ENCODE measurements at places on chromosomes 3 and 15.

DNA sequence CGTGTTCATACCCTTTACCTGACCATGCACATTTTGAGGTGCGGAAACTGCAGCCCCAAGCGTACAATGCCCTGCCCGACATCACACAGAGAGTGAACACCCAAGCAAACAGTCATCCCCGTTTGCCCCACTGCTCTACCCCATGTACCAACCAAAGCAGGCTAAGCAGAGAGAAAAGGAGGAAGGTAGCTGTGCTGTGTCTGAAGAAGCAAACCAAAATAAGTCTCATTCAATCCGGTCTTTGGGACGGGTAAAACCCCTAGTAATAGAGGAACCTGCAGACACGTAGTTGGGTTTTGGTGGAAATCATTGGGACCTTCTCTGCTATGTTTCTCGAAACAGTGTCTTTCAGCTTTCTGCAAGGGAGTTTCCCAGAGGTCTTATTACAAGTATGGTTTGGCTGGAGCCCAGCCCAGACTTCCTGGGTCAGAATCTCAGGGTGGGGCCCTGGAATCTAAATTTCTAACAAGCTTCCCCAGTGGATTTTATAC is 164.6 kb upstream of the HES1 start:
- H3K27ac ChIP-seq, result peak overlapping the region; percentile 45
- no peak overlapping the region for H3K4me3 ChIP-seq
- peaks cover 55% of the 10 kb centered on the region for H3K4me1 ChIP-seq
- H3K27me3 ChIP-seq, result no peaks in the 10 kb centered on the region

DNA sequence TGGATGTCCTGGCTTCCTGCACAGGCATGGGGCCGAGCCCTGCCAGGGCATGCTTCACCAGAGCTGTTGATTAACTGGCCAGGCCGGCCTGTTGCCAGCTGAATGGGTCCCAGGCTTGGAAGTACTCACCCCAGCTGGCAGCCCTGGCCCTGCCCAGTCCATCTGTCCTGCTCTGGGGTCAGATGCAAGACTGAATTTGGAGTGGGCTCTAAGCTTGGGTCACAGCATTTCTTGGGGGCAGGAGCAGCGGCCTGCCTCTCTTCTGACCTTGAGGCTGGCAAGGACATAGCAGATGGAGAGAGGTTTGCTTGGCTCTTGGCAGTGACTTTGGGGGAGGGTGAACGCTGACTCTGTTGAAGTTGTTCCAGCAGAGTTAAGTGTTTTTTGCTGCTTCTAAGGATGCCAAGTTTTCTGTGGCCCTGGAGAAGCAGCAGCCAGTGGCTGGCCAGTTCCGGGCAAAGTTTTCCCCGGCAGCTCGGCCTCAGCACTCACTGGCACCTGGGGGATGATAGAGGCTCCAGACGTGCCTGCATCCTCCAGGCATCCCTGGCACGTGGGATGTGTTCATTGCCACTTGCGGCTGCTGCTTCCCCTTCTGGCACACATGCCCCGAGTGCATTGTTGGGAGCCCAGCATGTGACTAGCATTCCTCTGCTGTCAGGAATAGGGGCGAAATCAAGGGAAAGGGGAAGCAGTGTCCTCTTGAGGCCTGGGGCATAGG is 22.9 kb downstream of the PDIA5 start:
- peaks cover 12% of the 10 kb centered on the region for H3K4me1 ChIP-seq
- H3K4me3 ChIP-seq, result no peak overlapping the region
- no peak for DNase-seq
- H3K27ac ChIP-seq, result no peak overlapping the region

GRCh38 chr3:154176036-154176435 is 54.8 kb downstream of the ARHGEF26 start:
- peaks cover 18% of the 10 kb centered on the region for H3K4me1 ChIP-seq
- peak overlapping the region; percentile 17 for H3K27ac ChIP-seq
- H3K27me3 ChIP-seq, result no peaks in the 10 kb centered on the region
- no peak for DNase-seq
- no peaks in the 10 kb centered on the region for H3K36me3 ChIP-seq

GRCh38 chr3:5090197-5090596 is 31.9 kb upstream of the ARL8B start:
- H3K4me3 ChIP-seq, result no peak overlapping the region
- no peak overlapping the region for H3K27ac ChIP-seq
- no peaks in the 10 kb centered on the region for H3K4me1 ChIP-seq
- peaks cover 3% of the 10 kb centered on the region for H3K27me3 ChIP-seq
- no peak for DNase-seq
- H3K36me3 ChIP-seq, result no peaks in the 10 kb centered on the region

DNA sequence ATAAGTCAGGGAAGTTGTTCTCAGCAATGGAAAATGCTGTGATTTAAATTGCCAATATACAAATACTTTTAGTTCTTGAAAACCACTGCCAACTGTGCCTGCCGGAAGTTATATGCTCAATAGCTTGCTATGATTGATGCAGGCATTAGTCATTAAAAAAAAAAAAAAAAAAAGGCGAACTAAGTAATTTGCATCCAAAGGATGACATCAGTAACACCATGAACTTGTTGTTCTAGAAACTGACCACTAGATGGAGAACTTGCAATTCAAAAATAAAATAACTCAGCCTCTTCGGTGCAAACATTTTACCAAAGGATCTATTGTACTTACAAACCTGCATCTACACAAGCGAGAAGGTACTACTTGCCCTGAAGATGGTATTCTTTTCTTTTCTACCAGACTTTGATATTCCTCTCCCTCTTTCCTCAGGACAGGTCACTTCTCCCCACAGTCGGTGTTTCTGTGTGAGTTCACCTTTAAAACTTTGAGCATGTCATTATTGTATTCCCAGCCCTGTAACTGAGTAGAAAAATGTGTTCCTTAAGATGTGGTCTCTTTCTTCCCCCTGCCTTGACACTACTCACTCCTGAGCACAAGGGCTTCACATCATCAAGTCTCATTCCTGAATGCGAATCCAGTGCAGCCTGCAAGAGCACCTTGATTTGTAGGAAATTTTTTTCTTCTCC is 115.0 kb upstream of the VEPH1 start:
- no peak overlapping the region for H3K27ac ChIP-seq
- no peak overlapping the region for H3K4me3 ChIP-seq
- no peaks in the 10 kb centered on the region for H3K36me3 ChIP-seq
- H3K4me1 ChIP-seq, result peaks cover 2% of the 10 kb centered on the region

- DNase-seq, result no peak
- peaks cover 6% of the 10 kb centered on the region for H3K4me1 ChIP-seq
- H3K27me3 ChIP-seq, result no peaks in the 10 kb centered on the region
- H3K36me3 ChIP-seq, result no peaks in the 10 kb centered on the region
- H3K27ac ChIP-seq, result no peak overlapping the region
These were observed 25.8 kb downstream of the PPM1L start for GRCh38 chr3:160781863-160782262.

DNA sequence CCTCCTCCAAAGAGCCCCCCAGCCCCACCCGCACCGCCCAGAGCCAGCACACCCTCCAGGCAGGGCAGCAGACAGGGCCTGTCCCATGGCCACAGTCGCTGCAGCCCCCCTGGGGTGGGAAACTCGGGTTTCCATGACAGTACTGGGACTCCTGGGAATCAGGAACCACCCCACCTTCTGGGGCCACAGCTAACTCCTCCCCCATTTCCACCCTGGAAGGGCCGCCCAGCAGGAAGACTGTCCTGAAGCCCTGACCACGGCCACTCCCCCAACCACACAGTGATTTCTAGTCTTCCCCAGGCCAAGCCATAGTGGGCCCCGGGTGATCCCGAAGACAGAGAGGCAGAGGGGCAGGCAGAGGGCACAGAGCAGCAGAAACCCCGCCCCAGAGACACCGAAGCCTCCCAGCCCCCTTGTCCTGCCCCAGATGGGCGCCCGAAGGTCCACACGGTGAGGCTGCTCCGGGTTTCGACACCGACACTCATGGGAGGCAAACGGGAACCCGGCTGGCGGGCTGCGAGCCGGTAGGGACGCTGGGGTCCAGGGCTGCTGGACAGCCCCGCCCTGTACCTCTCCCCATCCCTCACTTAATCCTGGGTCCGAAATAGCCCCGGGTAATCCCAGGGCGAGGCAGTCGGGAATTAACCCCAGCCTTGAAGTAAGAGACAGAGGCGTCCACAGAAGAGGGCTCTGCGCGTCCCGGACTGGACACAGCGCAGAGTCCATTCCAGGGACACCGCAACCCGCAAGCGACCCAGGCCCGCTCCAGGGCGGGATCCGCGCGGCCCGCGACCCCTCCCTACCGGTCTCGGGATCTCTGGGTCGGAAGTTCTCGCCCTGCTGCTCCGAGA is 138.4 kb downstream of the NUP210 start:
- H3K4me3 ChIP-seq, result peak overlapping the region; percentile 65
- H3K4me1 ChIP-seq, result peaks cover 17% of the 10 kb centered on the region
- no peak overlapping the region for H3K27ac ChIP-seq

- no peaks in the 10 kb centered on the region for H3K36me3 ChIP-seq
- H3K27me3 ChIP-seq, result no peaks in the 10 kb centered on the region
- H3K4me3 ChIP-seq, result no peak overlapping the region
- H3K27ac ChIP-seq, result peak overlapping the region; percentile 6
- no peaks in the 10 kb centered on the region for H3K4me1 ChIP-seq
These were observed 1066.5 kb downstream of the PLOD2 start for GRCh38 chr3:145094355-145094941.

DNA sequence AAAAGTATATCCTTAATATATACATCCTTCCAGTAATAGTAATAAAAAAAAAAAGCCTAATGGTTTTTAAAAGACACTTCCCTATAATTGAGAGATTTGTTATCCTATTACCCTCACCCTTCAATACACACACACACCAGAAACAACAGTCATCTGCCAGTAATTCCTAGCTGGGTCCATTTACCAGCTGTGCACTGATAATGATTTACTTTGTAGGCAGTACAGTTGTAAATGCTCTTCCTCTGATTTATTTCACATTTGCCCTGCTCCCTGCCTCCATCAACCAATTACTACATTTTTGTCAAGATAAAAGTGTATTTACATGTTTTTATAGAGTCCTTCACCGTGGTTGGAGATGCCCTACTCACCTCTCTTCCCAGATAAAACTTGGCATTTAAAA is 12.4 kb downstream of the TPM1 start:
- H3K36me3 ChIP-seq, result peaks cover 35% of the 10 kb centered on the region
- H3K4me3 ChIP-seq, result no peak overlapping the region
- no peak for DNase-seq
- no peaks in the 10 kb centered on the region for H3K27me3 ChIP-seq
- peaks cover 63% of the 10 kb centered on the region for H3K4me1 ChIP-seq
- peak overlapping the region; percentile 48 for H3K27ac ChIP-seq

GRCh38 chr15:73114064-73114463 is 61.8 kb downstream of the NEO1 start:
- H3K4me3 ChIP-seq, result no peak overlapping the region
- H3K36me3 ChIP-seq, result peaks cover 11% of the 10 kb centered on the region
- H3K27me3 ChIP-seq, result no peaks in the 10 kb centered on the region
- H3K27ac ChIP-seq, result no peak overlapping the region
- no peak for DNase-seq

- peaks cover 6% of the 10 kb centered on the region for H3K4me1 ChIP-seq
- no peak overlapping the region for H3K4me3 ChIP-seq
- H3K27me3 ChIP-seq, result no peaks in the 10 kb centered on the region
- no peak for DNase-seq
- H3K36me3 ChIP-seq, result no peaks in the 10 kb centered on the region
These were observed 3.1 kb upstream of the EXOG start for GRCh38 chr3:38493031-38493430.

- no peaks in the 10 kb centered on the region for H3K27me3 ChIP-seq
- H3K4me3 ChIP-seq, result no peak overlapping the region
- no peak overlapping the region for H3K27ac ChIP-seq
- H3K4me1 ChIP-seq, result no peaks in the 10 kb centered on the region
These were observed 106.6 kb downstream of the SSR3 start for GRCh38 chr3:156448300-156448699.

DNA sequence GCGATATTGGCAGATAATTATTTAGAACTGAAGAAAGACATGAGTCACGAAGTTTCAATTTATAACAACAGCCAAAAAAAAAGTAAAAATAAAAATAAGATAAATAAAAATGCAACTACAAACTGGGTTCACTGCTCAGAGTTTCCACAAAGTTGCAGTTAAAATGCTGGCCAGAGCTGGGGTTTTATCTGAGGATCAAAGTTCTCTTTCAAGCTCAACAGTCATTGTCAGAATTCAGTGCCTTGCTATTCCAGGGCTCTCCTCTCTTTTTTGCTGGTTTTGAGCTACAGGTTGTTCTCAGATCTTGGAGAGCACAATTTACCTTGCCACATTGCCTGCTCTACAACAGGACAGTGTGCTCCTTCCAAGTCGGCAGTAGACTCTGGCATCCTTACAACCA is 60.1 kb downstream of the PYDC2 start:
- no peak for DNase-seq
- no peaks in the 10 kb centered on the region for H3K36me3 ChIP-seq
- H3K27me3 ChIP-seq, result no peaks in the 10 kb centered on the region
- no peaks in the 10 kb centered on the region for H3K4me1 ChIP-seq
- no peak overlapping the region for H3K4me3 ChIP-seq

- peaks cover 12% of the 10 kb centered on the region for H3K4me1 ChIP-seq
- DNase-seq, result no peak
- H3K4me3 ChIP-seq, result no peak overlapping the region
- H3K27me3 ChIP-seq, result no peaks in the 10 kb centered on the region
- no peaks in the 10 kb centered on the region for H3K36me3 ChIP-seq
These were observed 231.9 kb upstream of the LRTM1 start for GRCh38 chr3:55159711-55160110.

DNA sequence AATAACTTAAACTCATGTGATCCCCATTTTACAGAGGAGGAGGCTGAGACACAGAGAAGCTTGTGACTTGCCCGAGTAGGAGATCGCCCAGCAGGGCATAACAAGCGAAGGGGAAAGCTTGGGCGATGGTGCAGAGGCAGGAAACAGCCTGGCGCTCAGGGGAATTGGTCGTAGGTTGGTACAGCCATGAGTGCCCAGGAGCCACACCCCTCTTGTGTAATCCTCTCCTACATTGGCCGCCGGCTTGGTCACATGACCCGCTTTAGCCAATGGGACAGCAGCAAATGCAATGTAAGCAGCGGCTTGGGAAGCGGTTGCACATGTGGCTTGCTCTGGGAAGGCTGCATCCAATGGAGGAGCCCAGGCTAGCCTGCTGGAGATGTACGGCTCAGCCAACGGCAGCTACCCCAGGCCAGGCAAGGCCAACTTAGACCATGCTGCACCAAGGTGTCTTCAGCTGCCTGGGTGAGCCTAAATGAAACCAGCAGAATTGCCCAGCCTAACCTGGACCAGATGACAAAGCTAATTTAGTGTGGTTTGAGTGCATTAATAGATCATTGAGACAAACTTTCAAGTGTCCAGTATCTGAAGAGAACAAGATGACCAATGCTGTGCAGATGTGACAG is 50.3 kb upstream of the SLC6A6 start:
- no peaks in the 10 kb centered on the region for H3K36me3 ChIP-seq
- DNase-seq, result no peak
- peaks cover 1% of the 10 kb centered on the region for H3K27me3 ChIP-seq
